ENCODE measurements at places on chromosomes 3 and 15. TPM values are rescaled to one million over a fixed set of nuclear protein-coding genes. Genes with fewer than 3 reads are reported as not detected.
A peak's percentile ranks its signal among the peaks of the same experiment; 100 is the strongest.

DNA sequence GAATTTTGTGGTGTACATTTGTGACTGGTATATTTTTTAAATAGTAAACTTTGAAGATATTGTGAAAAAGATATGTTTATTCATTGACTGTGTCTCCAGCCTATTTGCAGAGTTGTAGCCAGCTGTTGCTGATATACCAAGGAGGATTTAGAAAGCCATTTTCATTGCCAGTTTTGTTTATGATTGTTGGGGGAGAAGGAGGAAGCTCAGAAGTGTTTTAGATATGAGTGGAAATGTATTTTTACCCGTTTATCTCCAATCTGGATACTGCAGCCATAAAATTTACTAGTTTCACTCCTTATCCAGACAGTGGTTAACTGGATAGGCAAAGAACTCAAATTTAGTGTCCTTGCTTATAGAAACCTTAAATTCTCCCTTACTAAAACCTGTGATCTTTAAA, 18.8 kb downstream of the ATP11B start:
- H3K27me3 ChIP-seq: no peaks in the 10 kb centered on the region
- no peak overlapping the region for H3K27ac ChIP-seq
- H3K36me3 ChIP-seq: no peaks in the 10 kb centered on the region

DNA sequence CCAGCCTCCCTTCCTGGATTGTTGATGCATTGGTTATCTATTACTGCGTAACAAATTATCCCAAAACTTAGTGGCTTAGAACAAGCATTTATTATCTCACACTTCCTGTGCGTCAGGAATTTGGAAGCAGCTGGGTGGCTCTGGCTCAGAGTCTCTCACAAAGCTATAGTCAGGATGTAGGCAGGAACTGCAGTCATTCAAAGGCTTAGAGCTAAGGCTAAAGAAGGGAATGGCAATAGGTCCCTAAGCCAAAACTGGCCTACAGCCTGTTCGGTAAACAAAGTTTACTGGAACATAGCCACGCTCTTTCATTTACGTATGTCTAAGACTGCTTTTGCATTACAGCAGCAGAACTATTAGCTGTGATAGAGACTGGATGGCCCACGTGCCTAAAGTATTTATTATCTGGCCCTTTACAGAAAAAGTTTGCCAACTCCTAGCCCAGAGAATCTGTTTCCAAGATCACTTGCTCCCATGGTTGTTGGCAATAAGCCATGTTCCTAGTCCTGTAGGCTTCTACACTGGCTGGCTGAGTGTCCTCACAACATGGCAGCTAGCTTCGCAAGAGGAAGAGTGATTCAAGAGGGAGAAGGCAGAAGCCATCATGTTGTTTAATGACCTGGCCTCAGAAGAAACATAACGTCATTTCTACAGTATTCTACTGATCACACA, 132.4 kb downstream of the SNRK start:
- no peaks in the 10 kb centered on the region for H3K27me3 ChIP-seq
- no peak overlapping the region for H3K4me3 ChIP-seq
- H3K4me1 ChIP-seq: peaks cover 8% of the 10 kb centered on the region
- no peak for DNase-seq

DNA sequence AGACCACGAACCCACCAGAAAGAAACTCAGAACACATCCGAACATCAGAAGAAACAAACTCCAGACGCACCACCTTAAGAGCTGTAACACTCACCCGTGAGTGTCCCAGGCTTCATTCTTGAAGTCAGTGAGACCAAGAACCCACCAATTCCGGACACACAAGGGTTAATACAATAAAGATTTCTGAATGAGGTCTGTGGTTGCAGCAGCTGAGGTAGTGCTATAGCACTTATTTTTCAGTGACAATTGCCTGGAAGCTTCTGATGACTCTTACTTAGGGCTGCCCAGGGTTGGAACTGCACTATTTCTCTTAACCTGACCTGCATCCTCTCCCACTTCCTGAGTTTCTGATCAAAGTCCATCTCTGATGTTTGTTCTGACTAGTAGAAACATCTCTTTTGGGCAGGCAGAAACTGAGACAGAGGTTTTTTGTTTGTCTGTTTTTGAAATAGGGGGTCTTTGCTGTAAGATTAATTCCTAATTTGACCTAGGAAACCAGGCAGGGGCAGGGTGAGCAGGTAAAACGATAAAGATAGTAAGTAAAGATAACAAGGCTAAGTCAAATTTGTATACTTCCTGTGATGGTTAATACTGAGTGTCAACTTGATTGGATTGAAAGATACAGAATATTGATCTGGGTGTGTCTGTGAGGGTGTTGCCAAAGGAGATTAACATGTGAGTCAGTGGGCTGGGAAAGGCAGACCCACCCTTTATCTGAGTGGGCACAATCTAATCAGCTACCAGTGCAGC, 169.1 kb downstream of the GAP43 start:
- no peaks in the 10 kb centered on the region for H3K27me3 ChIP-seq
- DNase-seq: peak; percentile 45
- H3K27ac ChIP-seq: no peak overlapping the region
- no peaks in the 10 kb centered on the region for H3K36me3 ChIP-seq
- no peak overlapping the region for H3K4me3 ChIP-seq

ARL6IP5 gene
- total RNA-seq: 147 TPM

ANKRD28 gene
- total RNA-seq: 42.0 TPM

DNA sequence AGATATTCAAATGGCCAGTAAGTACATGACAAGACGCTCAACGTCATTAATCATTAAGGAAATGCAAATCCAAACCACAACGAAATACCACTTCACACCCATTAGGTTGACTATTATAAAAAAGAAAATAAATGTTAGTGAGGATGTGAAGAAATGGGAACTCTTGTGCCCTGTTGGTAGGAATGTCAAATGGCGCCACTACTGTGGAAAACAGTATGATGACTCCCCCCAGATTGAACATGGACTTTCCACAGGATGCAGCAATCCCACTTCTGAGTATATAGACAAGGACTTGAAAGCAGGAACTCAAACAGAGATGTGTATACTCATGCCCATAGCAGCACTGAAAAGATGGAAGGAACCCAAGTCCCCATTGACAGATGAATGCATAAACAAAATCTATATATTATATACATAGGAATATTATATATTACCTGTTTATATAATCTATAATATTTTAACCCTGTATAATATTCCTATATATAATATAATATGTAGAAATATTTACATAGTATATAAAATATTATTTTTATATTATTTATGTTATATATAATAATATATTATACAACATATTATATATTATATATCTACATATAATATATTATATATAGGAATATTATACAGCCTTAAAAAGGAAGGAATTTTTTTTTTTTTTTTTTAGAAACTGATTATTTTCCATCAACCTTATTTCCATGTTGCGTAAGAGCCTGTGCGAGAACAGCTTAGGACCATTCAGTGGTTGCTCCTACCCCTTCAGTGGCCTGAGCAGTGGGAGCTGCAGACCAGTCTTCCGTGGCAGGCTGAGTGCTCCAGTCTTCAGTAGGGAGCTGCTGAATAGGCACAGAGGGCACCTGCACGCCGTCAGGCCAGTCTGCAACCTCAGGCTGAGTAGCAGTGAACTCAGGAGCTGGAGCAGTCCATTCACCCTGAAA, 17.6 kb upstream of the PIGZ start:
- no peak overlapping the region for H3K27ac ChIP-seq
- no peaks in the 10 kb centered on the region for H3K4me1 ChIP-seq
- no peaks in the 10 kb centered on the region for H3K27me3 ChIP-seq
- no peak for DNase-seq
- H3K36me3 ChIP-seq: no peaks in the 10 kb centered on the region
- H3K4me3 ChIP-seq: no peak overlapping the region

All from CD4-positive, alpha-beta memory T cell (primary cell).